ENCODE measurements at places on chromosomes 5 and 9. TPM values are rescaled to one million over a fixed set of nuclear protein-coding genes. Genes with fewer than 3 reads are reported as not detected.

The CDO1 gene
- total RNA-seq, result 0.72 TPM

The CCL27 gene
- not detected for total RNA-seq

The LCN15 gene
- not detected for total RNA-seq

The PCDHB4 gene
- 0.18 TPM for total RNA-seq

The PLPPR1 gene
- not detected for total RNA-seq
